ENCODE measurements at places on chromosomes 4 and X.

GRCh38 chr4:123014038-123014437 lies 91.6 kb upstream of the NUDT6 start:
- DNase-seq, result no peak

- DNase-seq, result no peak
Measured at GRCh38 chr4:107647591-107647990, 72.4 kb downstream of the PAPSS1 start.

DNA sequence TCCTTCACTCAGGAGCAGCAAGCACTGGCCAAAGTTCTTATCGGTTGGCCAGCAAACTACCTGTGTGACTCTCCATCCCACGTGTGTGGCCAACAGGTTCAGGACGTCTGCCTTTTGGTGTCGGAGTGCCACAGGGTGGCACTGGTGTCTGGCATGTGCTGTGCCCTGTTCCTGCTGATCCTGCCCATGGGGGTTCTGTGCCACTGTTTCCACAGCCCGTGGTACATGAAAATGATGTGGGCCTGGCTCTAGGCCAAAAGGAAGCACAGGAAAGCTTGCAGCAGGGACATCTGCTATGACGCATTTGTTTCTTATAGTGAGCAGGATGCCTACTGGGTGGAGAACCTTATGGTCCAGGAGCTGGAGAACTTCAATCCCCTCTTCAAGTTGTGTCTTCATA lies 4.6 kb upstream of the TLR2 start:
- no peak for DNase-seq

DNA sequence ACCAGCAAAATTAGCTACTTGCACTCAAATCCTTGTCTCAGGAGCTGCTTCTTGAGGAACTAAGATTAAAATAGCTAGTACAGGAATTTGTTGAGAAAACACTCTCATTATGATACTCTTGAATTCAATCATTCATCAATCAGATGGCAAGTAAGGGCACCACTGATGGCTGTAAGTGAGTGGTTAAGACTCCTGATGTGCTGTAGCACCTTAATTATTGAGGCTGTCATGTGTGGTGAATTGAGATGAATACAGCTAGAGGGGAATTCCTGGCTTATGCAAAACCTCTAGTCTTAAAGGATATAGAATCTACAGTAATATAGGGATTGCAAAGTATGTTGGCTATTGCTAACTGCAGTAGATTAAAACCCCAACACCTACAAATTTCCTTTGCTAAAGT lies 509.1 kb downstream of the IQCM start:
- DNase-seq, result no peak

DNA sequence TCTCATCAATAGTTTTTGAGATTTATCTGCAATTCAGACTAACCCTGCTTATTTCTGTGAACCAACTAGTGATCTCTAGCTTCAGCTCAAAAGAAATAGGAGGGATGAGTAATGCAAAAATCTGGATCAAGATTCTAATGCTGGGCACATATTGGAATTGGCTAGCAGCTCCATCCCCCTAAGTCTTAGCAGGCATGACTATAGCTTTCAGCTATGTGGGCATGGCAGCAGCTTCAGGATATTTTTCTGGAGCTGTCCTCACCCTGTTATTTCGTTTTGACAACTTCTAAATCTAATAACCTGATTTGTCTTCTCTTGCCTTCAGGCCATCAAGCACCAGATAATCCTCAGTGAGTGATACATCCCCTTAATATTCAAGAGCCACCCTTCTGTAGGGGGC lies 50.8 kb upstream of the GNPDA2 start:
- no peak for DNase-seq
